CD8-positive, alpha-beta memory T cell (primary cell): ENCODE measurements at places on chromosomes 1 and 21. TPM values are rescaled to one million over a fixed set of nuclear protein-coding genes. Genes with fewer than 3 reads are reported as not detected.

Gene AVPR1B
- not detected for polyA plus RNA-seq

Gene C8A
- polyA plus RNA-seq, result not detected

Gene SCNM1
- 58.4 TPM for polyA plus RNA-seq

Gene TTC22
- polyA plus RNA-seq, result 5.6 TPM

Gene ADAMTS4
- 0.17 TPM for polyA plus RNA-seq

Gene LRRC38
- polyA plus RNA-seq, result not detected

Gene IKBKE
- 46.6 TPM for polyA plus RNA-seq

Gene HORMAD1
- polyA plus RNA-seq, result not detected

DNA sequence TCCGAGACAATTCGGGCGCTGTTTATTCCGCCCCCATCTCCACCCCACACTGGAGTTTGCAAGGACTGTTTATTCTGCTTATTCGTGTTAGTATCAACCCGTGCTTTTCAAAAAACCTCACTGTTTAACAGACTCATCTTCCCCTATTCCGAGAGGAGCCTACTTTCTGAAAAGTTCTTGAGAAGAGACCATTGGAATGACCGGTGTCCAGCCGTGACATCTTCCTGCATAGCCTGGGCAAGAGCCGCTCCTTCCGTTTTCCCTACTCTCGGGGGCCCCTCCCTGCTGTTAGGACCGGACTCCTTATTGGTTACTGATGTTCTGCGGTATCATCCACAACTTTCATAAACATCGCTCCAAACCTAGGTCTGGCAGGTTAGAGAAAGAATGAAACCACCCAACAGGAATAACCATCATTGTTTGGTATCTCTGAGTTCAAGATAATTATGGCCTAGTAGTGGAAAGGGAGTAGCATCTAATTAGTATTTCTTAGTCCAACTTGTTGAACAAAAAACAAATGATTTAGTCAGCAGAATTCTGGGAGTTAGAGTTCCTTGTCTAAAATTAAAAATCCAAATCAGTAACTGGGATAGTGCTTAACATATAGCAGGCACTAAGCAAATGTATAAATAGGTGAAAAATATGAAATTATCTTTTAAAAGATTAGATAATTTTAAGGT, 837 bp downstream of the STXBP3 start:
- peak; percentile 46 for DNase-seq

- no peak for DNase-seq
Measured at GRCh38 chr21:21963911-21964310, 965.7 kb downstream of the NCAM2 start.

- DNase-seq, result no peak
Measured at GRCh38 chr1:109535971-109536491, 3.6 kb upstream of the GPR61 start.

DNA sequence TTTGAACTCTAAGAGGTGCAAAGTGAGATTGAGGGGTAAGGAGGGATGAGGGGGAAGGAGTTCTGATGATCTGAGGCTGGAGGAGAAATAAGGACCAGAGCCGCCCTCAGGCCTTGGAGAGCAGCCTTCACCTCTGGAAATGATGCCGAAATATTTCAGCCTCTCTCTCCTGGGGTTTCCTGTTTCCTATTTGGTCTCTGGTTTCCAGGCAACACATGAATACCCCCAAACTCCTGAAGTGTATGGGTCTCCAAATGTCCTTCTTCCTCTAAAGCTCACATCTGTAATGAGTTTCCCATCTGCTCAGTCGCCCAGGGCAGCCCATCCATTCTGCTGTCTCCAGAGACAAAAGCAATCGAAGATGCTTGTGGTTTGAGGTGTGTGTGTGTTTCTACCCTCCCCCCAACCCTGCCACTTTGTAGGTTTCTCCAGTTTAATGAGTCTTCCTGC, 52.0 kb upstream of the FAM20B start:
- DNase-seq, result no peak

- DNase-seq, result no peak
Measured at GRCh38 chr1:77605246-77606026, 77.0 kb downstream of the ZZZ3 start.

DNA sequence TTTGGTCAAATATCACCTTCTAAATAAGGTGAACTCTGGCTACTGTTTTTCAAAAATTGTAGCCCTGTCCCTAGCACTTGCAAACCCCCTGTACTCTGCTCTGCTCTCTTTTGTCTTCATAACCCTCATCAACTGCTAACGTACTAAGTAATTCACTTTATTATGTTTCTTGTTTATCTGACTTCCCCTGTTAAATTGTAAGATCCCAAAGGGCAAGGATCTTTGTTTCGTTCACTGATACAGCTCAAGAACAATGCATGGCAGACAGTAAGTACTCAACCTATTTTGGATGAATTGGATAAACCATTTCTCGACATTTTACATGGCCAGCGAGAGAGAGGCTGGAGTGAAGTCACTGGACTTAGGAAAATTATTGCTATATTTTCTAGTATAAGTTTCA, 46.9 kb downstream of the ATP5PF start:
- no peak for DNase-seq

GRCh38 chr1:36975642-36976041, 58.7 kb downstream of the GRIK3 start:
- no peak for DNase-seq

- no peak for DNase-seq
Measured at GRCh38 chr1:25825605-25826004, 5.9 kb downstream of the MTFR1L start.

- peak; percentile 70 for DNase-seq
Measured at GRCh38 chr1:209768354-209768774, 12.5 kb downstream of the TRAF3IP3 start.

GRCh38 chr1:212205843-212206242, 79.4 kb upstream of the PPP2R5A start:
- DNase-seq, result no peak

DNA sequence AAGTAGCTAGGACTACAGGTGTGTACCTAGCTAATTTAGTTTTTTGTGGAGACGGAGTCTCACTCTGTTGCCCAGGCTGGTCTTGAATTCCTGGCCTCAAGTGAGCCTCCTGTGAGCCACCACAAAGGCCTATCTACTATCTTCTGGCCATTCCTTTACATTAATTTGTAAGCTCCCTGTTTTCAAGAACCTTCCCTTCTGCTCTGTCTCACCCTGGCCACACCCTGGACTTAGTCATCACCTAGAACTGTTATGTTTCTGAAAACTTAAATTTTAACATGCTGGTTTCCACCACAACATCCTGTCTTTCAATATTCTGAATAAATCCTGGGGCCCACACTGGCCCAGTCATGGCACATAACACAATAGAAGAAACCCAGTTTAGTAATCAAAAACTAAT, 4.9 kb upstream of the B4GALT3 start:
- DNase-seq, result peak; percentile 54

DNA sequence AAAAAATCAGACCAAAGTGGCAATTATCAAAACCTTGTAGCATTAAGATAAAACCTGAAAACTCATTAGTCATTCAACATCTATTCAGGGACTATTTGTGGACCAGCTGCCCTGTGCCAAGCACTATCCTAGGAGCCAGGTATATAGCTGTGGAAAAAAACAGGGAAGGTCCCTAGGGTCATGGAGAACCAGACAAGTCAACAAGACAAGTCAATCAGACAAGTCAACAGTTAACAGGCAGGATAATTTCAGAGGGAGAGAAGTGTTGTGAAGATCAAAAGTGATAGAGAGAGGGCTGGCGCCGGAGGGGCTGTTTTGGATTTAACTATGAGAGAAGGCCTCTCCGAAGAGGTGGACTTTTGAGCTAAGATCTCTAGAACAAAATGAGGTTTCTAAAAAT, 3.3 kb upstream of the ATP1A4 start:
- no peak for DNase-seq

GRCh38 chr21:33360881-33361602, 36.3 kb downstream of the IFNAR1 start:
- DNase-seq, result peak; percentile 73

GRCh38 chr1:27099587-27100334, 55.2 kb downstream of the SLC9A1 start:
- no peak for DNase-seq

GRCh38 chr21:17513214-17514123, 626 bp downstream of the CXADR start:
- peak; percentile 27 for DNase-seq

GRCh38 chr1:177333936-177334595, 163.3 kb downstream of the BRINP2 start:
- no peak for DNase-seq
